ENCODE measurements at places on chromosomes 6 and 20. TPM values are rescaled to one million over a fixed set of nuclear protein-coding genes. Genes with fewer than 3 reads are reported as not detected.

C6orf118 gene
- not detected for total RNA-seq

GRCh38 chr6:44036196-44036595, 91.1 kb downstream of the MRPL14 start:
- no peak for DNase-seq

VARS2 gene
- total RNA-seq = 55.2 TPM

PM20D2 gene
- 12.3 TPM for total RNA-seq

SLC25A27 gene
- 1.5 TPM for total RNA-seq

LAMA5 gene
- 3.0 TPM for total RNA-seq

CD109 gene
- 1.0 TPM for total RNA-seq

DNA sequence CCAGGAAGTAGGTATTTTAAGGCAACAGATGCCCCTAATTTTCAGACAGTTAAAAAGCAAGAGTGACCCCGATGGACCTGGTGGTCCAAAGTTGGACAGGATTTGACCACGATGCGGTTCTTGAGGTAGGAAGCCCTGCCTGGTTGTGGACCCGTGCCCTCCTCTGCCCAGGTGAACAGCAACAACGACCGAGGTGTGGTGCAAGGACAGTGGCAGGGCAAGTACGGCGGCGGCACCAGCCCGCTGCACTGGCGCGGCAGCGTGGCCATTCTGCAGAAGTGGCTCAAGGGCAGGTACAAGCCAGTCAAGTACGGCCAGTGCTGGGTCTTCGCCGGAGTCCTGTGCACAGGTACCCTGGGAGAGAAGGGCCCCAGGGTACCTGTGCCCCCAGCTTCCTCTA, 18.7 kb downstream of the TGM6 start:
- no peak for DNase-seq

GRCh38 chr6:7879980-7880717, 30.4 kb downstream of the TXNDC5 start:
- DNase-seq = no peak

CASS4 gene
- total RNA-seq = 9.7 TPM

SPTLC3 gene
- 0.55 TPM for total RNA-seq

DNA sequence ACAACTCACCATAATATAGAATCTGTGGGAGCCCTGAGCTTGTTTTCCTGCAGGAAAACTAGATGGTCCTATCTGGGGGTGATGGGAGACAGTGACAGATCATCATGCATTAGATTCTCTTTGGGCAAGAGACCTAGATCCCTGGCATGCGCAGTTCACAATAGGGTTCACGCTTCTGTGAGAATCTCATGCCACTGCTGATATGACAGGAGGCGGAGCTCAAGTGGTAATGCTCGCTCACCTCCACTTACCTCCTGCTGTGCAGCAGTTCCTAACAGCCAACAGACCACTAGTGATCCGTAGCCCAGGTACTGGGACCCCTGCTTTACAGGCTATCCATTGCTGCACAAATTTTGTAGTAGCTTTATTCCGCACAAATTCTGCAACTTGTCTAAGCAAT, 84.5 kb downstream of the HIVEP2 start:
- DNase-seq = no peak

GLP1R gene
- not detected for total RNA-seq

GRCh38 chr6:44564906-44565524, 177.5 kb downstream of the CDC5L start:
- no peak for DNase-seq

BPIFA3 gene
- total RNA-seq = not detected

DNA sequence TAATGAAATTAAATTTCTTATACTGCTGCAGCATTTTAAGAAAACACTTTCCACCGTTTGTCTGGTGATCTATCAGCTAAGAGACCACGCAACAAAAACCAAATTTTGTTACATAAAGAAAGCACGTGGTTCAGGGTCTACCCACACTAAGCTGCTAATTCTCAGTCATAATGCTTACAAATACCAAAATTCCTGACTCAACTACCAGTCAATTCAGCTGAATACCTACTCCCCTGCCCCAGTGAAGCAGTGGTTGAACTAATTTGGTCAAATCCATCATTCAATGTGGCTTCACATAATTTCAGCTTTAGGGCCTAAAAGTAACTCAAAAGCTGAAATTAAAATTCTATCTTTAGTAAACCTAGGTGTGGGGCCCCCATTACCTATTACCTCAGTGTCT, 468.6 kb upstream of the ARID1B start:
- DNase-seq = no peak

- DNase-seq = no peak
Measured at GRCh38 chr6:158024566-158025297, 43.1 kb downstream of the SYNJ2 start.

DNA sequence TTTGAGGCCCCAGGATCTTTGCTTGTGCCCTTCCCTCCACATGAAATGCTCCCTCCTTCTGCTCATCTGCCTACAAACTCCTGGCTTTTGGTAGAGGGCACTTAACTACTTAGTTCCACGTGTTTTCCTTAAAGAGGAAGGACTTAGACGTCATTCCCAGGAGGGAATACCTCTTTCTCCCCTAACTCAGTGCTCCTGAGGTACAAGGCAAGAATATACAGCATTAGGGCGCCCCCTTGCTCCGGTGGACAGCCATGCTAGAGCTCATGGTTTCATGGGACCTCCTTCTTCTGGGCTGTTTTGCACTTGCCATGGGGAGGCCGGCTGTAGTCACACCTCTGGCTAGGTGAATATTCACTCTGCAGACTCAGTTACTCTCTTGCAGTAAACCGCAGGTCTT, 93.8 kb upstream of the LY86 start:
- no peak for DNase-seq

- peak; percentile 21 for DNase-seq
Measured at GRCh38 chr20:1301031-1301529, 27.9 kb downstream of the SDCBP2 start.

GRCh38 chr20:3093861-3094361, 9.4 kb upstream of the AVP start:
- peak; percentile 50 for DNase-seq

SLA2 gene
- total RNA-seq = 28.8 TPM

DNA sequence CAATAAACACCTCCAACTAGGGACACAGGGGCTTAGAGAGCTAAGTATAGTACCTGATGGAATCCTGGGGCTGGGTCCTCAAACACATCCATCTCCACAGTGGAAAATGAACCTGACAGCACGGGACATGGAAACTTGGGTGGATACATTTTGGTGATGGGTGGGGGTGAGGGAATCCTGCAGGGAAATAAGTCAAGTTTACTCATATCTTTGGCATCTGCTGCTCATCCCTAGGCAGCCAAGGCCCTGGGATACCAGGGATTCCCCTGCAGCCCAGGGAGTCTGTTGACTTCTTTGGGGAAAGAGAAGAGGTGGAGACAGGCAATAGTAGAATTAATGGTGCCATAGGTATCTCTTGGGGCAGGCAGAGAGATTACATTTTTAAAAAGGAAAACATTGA, 6.6 kb downstream of the APOBEC2 start:
- no peak for DNase-seq

DNA sequence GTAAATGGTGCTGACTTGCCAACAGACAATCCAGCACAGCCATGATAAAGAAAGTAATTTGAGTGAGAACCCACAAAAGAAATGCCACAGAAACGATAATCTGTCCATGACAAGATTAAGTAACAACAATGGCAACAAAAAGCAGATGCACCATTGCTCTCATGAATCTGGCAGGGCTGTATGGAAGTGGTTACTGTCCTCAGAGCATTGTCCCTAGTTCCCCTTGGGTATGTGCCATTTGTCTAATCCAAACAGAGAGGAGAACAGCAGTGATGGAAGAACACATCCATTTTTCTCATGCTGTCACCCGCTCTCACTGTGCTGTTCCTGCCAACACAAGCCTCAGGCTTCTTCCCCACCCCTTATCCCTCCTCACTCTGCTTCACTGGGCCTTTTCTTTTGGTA, 65.8 kb downstream of the REV3L start:
- DNase-seq = no peak

MRAP2 gene
- not detected for total RNA-seq

ABT1 gene
- total RNA-seq = 35.6 TPM

DNA sequence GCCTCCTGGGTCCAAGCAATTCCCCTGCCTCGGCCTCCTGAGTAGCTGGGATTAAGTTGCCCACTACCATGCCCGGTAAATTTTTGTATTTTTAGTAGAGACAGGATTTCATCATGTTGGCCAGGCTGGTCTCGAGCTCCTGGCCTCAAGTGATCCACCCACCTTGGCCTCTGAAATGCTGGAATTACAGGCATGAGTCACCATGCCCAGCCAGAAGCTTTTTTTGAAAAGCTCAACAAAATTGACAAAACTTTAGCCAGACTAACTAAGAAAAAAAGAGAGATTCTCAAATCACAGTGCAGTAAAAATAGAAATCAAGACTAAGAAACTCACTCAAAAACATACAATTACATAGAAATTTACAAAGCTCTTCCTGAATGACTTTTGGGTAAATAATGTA, 420.6 kb downstream of the COL12A1 start:
- no peak for DNase-seq

DNA sequence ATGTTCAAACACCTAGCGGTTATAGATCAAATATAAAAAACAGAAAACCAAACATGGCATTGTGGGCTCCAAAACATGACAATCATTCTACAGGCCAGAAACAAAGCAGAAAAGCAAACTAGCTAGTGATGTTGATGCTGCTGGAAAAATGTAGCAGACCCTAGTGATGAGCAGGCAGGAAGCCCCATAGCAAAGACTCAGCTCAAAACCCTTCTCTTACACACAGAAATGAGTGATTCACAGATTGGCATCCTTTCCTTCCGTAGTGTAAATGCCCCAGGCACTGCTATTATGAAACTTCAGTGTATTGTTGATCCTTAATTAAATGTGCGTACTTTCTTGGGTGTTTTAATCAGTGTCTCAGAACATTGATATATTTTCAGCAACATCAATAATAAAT, 425.1 kb downstream of the UTRN start:
- DNase-seq = no peak

- DNase-seq = no peak
Measured at GRCh38 chr20:17129089-17129488, 97.8 kb upstream of the PCSK2 start.

MTRF1L gene
- total RNA-seq = 7.0 TPM

GRCh38 chr20:36304786-36305495, 1.2 kb upstream of the DLGAP4 start:
- DNase-seq = no peak

PROKR2 gene
- total RNA-seq = not detected

GRCh38 chr20:19543101-19543500, 215.0 kb upstream of the RIN2 start:
- no peak for DNase-seq

DNA sequence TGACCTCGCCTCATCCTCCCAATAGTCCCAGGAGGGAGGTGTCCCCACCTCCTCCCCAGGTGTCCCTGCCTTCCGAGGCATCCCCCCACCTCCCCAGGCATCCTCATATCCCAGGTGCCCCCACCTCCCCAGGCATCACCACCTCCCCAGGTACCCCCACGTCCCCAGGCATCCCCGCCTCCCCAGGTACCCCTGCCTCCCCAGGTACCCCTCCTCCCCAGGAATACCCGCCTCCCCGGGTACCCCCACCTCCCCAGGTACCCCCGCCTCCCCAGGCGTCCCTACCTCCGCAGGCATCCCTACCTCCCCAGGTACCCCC, 198.9 kb downstream of the SYNDIG1 start:
- no peak for DNase-seq

FAM217A gene
- not detected for total RNA-seq

DNA sequence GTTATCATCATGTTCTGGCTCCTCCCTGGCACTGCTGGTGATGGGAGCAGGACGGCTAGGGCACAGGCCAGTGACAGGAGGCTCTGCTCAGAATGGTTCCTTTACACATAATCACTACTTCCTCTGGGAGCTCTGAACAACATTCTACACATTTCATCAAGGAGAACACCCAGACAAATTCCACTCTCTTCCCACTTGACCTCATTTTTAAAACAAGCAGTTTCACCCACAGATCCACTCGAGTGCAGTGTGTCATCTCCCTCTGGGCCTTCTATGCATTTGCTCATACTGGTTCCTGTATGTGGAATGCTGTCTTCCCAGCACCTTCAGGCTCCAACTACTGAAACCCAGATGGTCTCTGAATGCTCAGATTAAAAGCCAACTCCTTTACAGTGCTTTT, 84.8 kb downstream of the ELOVL5 start:
- no peak for DNase-seq

DNA sequence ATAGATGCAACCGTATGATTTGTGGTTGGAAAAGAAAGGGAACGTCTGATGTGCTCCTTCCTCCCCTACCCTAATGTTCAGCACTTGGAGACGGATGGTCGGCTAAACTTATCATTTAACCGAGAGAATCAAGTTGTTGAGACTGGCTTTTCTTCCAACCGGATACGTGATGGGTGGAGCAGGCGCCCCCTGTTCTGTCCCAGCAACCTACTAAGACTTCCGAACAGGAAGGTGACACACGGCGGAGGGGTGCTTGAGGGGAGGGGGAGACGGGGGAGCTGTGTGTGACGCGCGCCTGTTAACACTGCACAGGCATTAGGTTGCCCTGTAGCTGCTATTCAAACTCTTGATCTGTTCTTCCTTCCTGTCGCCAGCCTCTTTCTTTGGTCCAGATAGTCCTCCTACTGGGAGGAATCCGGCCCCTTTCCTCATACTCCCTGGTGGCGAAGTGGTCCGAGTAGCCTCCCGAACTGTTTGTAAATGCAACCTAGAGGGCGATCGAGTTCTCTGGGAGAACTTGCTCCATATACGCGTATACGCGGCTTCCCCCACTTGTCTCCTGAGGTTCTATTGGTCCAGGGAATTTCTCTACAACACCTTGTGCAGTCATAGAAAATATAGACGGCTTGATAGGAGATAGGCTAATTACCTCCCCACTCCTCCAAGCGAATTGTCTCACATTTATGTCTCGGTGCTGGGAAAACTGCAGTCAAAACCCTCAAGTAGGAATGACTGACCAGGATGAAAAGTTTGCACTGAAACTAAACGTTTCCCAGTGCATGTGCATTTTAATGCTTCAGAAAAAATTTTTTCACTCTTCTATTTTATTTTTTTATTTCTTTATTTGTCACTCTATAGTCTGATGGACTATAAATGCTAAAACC, 126.0 kb upstream of the SLC2A12 start:
- DNase-seq = peak; percentile 88

DNA sequence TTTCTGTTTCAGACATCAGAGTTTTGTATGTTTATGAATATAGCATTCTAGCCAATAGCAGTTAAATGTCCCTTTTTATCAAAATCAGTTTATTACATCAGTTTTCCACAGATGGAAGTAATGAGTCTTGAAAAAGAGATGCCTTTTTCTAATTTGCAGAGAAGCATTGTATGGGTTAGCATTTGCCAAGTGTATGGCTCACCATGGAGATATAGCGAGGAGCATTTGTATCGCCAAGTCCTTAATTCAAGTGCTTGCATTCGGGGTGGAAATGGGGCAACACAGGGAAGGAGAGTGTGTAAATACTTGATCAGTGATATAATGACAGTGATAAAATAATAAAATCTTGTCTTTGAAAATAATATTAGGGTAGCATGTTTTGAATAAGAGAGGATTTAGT, 42.9 kb downstream of the TXLNB start:
- no peak for DNase-seq

GRCh38 chr20:32917191-32917950, 58.6 kb downstream of the EFCAB8 start:
- DNase-seq = no peak

- DNase-seq = no peak
Measured at GRCh38 chr20:12331236-12331635, 413.5 kb downstream of the BTBD3 start.

PPIL6 gene
- total RNA-seq = 0.38 TPM

SASH1 gene
- 0.26 TPM for total RNA-seq

HLA-DOA gene
- 9.3 TPM for total RNA-seq

Data from T-cell (primary cell).